ENCODE measurements at places on chromosomes 11 and 22. TPM values are rescaled to one million over a fixed set of nuclear protein-coding genes. Genes with fewer than 3 reads are reported as not detected.

The APOL3 gene
- total RNA-seq = 14.4 TPM

The CD3E gene
- total RNA-seq = 436 TPM

The JHY gene
- total RNA-seq = 1.7 TPM

The SHISAL1 gene
- not detected for total RNA-seq
